ENCODE measurements at places on chromosomes 16 and 17.

DNA sequence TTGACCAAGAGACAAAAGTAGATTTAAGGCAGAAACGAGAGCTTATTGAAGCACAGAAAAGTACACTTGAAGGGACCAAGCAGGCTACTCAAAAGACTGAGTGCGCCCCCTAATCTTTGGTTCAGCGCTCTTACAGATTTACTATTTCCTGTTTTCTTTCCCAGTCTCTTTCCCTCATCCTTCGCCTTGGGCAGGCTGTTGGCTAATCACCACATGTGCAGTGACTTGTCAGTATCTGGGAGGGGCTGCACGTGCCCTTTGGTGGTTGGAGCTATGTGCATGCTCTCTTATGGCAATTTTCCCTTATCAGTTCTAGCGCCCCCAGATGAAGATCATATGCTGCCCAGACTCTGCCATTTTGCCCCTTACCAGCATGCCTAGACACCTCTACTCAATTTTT, 35.4 kb upstream of the SHISA6 start:
- DNase-seq: no peak

DNA sequence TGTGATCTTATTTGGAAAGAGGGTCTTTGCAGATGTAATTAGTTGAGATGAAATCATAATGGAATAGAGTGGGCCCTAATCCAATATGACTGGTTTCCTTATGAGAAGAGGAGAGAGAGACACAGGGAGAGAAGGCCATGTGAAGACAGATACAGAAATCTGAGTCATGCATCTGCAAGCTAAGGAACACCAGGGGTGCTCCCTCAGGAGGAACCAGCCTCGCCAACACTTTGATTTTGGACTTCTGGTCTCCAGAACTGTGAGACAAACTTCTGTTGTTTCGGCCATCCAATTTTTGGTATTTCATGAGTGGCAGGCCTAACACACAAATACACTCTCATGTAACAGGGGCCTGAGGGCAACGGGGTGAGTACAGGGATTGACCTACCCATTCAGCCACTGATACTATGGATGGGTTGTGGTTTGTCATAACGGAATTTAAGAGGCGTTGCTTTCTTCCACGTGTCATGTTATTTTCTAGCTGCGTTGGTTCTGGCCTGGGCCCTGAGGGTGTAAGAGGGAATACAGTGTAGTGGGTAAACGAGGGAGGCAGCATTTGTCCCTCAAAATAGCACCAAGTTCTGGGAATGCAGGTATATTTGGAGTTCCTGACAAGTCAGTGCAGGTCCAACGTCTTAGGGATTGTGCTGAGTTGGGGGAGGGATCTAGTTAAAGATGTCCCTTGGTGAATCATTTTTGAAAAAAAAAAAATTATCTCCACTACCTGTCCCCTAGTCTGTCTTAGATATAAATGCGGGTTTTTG, 17.7 kb downstream of the PLCG2 start:
- no peak for DNase-seq

DNA sequence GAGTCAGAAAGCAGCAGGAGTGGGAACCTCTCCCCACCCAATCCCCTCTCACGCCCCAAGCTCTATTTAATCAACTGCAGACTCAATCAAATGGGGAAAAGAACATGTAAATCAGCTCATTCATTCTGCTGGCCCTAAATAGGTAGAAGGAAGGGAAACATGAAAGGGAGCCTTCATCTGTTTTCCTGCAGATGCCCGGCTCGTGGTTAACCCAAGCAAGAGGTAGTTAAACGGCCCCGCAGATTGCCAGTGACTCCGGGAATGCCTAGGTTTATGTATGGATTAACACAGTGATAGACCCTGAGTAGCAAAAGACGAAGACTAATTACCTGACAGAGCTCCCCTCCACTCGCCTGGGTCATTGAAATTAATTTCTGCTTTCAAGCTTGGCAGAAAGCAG, 542.0 kb downstream of the WWOX start:
- no peak for DNase-seq

- no peak for DNase-seq
Observed at GRCh38 chr17:34487626-34488025, 91.8 kb upstream of the TMEM132E start.

- no peak for DNase-seq
Observed at GRCh38 chr17:47072886-47073285, 93.8 kb upstream of the RPRML start.

- DNase-seq: no peak
Observed at GRCh38 chr16:72554935-72555334, 383.0 kb upstream of the PMFBP1 start.

DNA sequence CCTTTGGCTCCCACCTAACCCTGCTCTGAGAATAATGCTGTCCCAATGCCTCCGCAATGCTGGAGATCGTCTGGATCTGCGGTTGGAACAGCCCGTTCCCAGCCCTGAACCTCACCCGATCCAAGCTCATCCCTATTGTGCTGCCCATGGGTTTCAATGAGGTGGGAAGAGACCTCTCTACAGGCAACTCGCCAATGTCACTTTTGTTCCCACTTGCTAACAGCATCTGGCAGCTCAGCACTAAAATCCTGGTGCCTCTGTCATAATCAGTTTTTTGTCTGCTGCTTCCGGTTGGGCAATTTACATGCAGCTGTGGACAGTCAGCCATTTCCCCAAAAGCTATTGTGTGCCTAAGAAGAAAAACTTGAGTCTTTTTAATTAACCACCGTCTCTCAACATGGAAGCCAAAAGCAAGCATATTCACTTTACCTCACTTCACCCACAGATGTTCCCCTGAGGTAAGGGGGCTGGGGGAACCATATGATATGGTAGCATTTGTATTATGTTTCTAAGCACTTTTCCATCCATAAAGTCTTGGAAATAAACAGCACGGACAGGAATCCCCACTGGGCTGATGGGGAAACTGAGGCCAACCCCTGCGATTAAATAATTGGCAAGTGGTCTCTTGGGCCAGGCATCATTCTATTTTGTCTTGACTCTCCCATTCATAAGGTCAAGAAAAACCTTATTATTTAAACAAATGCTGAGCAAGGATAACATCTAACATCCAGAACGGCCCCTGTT, 159.2 kb upstream of the CDH5 start:
- no peak for DNase-seq

- DNase-seq: no peak
Observed at GRCh38 chr17:70081885-70082284, 6.9 kb downstream of the KCNJ16 start.

DNA sequence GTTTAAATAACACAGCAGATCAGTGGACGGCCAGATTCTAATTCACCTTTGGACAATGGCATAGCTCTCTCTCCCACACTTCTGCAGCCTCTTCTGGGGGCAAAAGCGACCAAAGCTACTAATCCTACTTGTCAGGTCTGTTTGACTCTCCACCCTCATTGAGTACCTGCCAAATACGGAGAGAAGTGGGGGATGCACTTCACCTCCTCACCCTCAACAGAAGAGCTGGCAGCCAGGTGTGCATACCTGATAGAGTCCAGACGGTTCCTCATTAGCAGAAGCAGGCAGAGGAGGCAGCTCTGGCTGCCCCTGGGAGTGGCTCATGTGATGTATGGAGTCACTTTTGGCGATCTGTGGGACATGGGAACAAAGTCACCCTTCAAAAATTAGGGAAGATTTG, 4.9 kb downstream of the DNAH3 start:
- no peak for DNase-seq
